Suppressor macrophage (primary cell): ENCODE measurements at places on chromosomes 7 and 10.

DNA sequence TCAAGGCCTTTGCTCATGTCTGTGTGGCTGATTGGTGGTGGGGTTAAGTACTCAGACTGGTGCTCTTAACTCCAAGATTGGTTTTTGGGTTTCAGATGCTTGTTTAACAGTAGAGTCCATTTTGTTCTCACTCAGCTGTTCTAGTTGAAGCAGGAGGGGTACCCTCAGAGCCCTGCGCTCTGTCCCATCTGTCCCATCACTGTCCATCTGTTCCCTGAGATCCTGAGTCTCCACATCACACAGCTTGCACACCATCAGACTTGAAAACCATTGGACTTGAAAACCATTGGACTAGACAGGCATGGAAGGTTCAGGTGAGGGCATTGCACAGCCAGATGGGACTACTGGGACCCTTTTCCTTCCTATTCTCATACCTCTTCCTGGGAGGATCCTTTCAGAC is 39.3 kb downstream of the TMEM178B start:
- no peak for DNase-seq

DNA sequence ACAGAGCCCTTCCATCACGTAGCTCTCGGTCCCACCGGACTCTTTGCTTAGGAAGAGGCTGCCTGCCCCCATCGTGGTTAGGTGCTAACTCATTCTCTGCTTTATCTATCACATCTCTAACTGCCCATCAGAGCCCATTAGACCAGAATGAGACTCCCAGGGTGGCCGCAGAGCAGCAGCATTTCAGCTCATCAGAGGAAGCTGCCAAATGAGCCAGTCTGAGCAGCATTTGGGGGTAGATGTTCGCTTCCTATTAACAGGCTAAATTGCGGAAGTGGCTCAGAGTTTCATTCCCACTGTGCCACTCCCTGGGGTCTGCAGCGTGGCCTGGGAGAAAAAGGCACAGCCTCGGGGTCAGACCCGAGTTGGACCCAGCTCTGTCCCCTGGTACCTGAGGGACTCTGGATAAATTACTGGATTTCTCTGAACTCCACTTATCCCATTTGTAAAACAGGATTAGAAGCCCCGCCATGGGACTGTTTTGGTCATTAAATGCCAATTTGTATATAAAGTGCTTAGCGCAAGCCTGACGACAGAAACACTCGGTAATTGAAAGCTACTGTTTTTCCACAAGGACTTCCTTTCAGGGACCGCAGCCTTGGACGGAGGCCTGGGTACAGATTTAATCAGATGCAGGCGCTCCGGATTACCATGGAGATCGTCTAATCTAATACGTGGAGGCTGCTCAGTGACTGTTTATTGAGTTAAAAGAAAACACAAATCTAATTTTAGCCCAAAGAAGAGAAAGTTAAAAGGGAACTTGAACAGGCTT is 73.8 kb upstream of the PRLHR start:
- DNase-seq, result peak; percentile 8

- no peak for DNase-seq
Measured at GRCh38 chr10:132690401-132690800, 95.5 kb downstream of the NKX6-2 start.

DNA sequence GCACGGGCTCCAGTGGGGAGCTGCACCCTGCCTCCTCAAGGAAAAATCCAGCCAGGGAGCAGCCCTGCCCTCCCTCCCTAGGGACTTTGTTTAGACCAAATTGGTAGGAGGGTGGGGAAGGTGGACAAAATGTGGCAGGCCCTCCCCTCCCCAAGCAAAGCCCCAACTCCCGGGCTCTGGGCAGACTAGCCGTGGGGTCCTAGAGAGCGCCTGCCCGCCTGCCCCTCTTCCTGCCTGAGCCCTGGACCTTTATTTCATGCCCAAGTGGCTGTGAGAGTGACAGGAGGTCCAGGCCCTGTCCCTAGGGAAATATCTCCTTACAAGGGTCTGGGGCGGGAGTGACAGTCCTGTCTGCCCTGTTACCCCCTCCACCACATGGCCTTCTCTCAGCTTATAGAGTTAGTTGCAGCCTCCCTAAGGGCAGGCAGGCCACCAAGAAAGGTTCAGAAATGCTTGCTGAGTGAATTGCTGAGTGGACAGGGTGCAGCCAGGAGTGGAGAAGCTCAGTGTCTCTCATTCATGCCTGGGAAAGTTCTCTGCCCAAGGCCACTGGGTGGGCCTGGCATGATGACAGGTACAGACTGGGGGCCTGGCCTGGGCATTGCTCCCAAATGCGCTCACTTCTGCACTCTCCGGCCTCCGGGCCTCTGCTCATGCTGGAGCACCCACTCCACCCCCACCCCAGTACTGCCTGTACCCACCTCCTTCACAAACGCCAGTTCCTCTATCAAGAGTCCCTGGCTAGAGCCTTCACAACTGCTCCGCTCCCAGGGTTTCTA is 25.2 kb downstream of the DNAJB12 start:
- DNase-seq, result peak; percentile 79

DNA sequence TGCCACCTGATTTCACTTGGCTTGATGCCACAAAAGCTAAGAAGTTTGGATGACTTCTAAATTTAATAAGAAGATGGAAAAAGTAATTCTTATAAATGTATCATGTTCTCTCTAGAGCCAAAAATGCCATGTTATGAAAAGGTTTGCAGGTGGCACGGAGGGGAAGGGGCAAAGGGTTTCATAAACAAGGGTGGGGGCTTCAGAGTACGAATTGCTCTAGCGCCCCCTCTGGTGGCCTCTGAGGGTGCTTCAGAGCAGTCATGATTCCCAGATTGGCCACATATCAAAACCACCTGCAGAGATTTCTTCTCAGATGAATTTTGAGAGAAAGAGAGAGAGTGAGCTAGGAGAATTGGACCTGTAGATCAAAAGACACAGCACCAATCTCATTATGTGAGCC is 208.6 kb upstream of the YAE1 start:
- DNase-seq, result no peak

GRCh38 chr7:110568388-110568787 is 522.5 kb upstream of the LRRN3 start:
- DNase-seq, result no peak

DNA sequence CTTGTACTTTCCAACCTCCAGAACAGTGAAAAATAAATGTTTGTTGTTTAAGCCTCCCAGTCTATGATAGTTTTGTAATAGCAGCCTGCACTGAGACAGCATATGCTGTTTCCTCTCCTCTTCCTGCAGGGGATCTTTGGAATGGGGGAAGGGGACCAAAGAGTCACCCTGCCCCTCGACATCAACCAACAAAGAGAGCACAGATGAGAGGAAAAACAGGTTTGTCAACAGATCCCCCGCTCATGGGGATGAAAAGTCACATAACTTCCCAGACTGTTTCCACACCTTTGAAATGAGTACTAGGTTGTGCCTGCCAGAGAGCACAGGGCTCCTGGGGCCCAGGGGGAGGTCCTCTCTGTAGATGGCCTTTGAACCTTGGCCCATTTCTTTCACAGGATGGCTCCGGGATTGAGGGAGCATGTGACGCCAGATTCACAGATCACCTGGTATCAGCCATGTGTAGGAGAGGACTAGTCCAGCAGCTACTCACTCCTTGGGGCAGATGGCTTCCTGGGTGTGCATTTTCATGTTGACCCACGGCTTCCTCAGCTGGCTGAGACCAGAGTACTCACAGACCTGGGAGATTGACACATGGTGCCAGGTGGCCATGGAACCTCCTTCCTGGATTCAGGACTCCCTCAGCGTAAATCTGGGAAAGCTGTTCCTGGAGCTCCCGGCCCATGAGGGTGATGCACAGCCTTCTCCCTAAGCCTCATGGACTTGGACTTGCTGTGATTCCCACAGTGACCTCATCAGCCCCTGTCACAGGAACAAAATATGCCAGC is 125.6 kb downstream of the CXCL12 start:
- no peak for DNase-seq

DNA sequence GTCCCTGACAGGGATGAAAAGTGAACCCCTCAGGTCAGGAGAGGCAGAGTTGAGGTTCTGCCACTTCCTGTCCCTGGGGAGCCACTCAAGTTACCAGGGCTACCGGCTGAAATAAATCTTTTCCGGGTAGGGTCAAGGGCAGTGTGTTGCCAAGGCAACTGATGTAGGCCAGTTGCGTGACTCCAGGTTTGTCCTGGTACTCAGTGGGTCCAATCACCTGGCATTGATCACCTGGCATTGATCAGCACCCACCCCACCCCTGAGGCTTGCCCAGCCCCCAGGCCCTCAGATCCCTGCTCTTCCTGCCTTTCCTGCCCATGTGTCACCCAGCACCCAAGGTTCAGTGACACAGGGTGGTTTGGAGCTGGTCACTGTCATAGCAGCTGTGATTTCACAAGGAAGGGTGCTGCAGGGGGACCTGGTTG is 5.9 kb downstream of the SAP25 start:
- no peak for DNase-seq

- DNase-seq, result no peak
Measured at GRCh38 chr10:93098816-93099215, 25.1 kb downstream of the CYP26A1 start.

DNA sequence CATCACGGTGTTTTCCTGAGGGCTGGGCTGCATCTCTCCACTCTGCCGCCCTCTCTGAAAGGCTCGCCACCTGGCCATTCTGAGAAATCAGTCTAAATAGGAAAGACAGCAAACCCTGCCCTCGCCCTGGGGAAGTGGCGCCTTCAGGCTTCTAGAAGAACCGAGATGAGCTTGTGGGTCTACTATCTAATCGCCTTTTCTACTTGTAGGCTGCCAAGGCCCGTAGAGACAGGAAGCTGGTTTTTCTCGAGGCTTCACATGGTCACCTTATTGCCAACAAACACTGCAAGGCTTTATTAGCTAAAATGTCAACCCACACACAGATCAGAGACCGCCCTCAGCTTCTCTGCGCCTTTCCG is 21.4 kb downstream of the LAT2 start:
- peak; percentile 25 for DNase-seq

DNA sequence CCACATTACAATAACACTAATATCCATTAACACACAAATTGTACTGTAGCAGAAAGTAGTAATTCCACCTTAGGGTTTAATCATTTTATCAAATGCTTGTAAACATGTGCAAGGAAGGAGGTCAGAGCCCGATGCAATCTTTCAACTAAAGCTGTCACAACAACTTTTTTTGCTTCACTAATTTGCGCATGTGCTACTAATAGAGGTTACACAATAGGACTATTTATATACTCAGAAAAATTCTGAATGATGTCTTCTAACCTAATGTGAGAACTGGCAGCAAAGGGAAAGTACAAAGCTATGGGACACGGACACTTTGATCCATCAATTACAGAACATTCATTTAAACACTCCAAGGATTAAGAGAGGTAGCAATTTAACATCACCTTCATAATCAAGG is 244.4 kb downstream of the CHCHD3 start:
- peak; percentile 49 for DNase-seq

GRCh38 chr7:47763063-47763974 is 181.4 kb upstream of the TNS3 start:
- no peak for DNase-seq

DNA sequence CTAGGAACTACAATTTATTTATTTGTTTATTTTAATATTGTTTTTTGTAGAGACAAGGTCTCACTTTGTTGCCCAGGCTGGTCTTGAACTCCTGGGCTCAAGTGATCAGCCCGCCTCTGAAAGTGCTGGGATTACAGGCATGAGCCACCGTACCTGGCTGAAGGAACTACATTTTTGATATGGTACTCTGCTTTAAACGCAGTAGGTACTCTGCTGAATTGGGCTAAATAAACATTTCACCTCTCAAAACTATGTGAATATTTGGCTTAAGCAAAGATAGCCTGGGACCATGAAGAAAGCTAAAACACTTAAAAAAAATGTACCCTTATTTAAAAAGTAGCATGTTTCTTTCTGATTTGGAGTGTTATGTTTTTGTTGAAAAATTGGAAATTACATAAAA is 138.2 kb downstream of the ADK start:
- no peak for DNase-seq

- DNase-seq, result no peak
Measured at GRCh38 chr7:137343281-137343841, at the start of gene PTN. TSS of gene PTN (minus strand) at chr7:137343733. CDS start at chr7:137254973, 88,760 bp downstream.

- no peak for DNase-seq
Measured at GRCh38 chr10:78856421-78856820, 212.3 kb upstream of the ZMIZ1 start.

DNA sequence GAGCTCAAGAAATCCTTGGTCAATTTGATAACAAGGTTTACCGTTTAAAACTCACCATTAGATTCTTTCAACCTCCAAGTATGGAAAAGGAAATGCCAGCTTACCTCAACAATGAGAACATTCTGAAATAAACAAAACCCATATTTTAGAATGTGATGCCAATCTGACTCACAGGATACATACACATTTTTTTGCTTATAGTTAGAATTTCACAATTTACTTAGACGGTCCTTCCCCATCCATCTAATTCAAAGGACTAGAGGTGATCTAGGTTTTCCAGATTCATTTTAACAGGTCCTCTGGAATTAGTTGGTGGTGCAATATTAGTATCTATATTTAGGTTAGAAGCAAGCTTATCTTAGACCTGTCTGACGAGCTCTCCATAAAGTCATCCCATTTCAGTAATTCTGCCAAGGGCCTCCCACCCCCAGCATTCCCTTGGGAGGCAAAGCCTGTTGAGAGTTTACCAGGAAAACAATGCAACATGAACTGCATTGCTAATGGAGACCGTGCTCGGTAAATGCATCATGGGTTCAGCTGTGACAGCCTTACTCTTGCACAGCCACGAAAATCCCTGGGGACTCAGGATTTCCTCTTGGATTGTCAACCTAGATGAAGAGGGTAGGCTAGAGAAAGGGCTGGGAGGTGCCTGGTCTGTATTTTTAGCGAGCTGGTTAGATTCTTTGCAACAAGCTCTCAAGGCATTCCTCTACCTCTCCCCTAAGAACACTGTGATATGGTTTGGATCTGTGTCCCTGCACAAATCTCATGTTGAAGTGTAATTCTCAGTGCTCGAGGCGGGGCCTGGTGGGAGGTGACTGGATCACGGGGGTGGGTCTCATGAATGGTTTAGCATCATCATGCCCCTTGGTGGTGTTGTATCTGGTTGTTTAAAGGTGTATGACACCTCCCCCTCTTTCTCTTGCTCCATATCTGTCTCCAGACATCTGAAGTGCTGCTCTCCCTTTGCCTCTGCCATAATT is 93.8 kb downstream of the PRTFDC1 start:
- DNase-seq, result no peak

DNA sequence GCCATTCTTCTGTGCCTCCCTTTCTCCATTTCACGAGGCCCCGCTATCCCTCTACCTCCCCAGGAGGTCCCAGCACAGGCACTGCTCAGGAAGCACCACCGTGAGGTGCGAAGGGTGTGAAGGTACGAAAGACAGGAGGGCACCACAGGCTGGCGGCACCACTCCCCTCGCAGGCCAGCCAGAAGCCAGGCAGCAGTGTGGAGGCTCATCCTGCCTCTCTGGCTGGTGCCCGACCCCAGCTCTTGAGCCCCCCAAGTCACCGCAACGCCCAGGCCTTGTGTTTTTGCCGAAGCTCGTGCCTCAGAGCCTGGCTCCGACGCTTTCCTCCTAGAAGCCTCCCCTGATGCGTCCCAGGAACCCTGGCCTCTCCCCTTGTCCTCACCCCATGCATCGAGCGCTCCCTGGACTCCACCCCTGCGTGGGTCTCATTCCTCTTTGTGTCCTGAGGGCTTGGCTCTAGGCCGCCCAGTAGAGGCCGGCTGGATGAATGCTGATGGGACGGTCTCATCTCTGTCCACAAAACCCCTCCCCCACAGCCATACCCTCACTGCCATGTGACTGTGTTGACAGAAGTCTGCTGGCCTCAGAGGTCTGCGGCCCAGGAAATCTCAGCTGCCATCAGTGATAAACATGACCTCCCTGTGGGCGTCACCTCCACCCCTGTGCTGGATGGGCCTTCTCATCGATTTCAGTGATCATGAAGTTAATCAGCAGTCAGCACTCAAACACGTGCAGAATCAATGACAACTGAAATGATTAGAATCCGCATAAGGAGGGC is 19.3 kb downstream of the BRI3 start:
- no peak for DNase-seq
